Panc1 (cell line): ENCODE measurements at places on chromosomes 6 and 20. TPM values are rescaled to one million over a fixed set of nuclear protein-coding genes. Genes with fewer than 3 reads are reported as not detected.

CDSN gene
- total RNA-seq: not detected

RCAN2 gene
- 0.05 TPM for total RNA-seq

GGTLC1 gene
- 0.18 TPM for total RNA-seq

ACTR5 gene
- total RNA-seq: 12.1 TPM

TREML1 gene
- not detected for total RNA-seq

MAVS gene
- 32.3 TPM for total RNA-seq

OPRM1 gene
- not detected for total RNA-seq

ACOT13 gene
- 31.6 TPM for total RNA-seq

CNR1 gene
- total RNA-seq: 0.13 TPM
